Panc1 (cell line): ENCODE measurements at places on chromosomes 3 and 15. TPM values are rescaled to one million over a fixed set of nuclear protein-coding genes. Genes with fewer than 3 reads are reported as not detected.

The COLQ gene
- 0.64 TPM for total RNA-seq

The AGBL1 gene
- not detected for total RNA-seq

The ROPN1 gene
- total RNA-seq, result not detected

The C3orf20 gene
- total RNA-seq, result not detected

The WDR93 gene
- total RNA-seq, result 0.18 TPM

The IGDCC3 gene
- total RNA-seq, result 0.18 TPM

The TM4SF18 gene
- total RNA-seq, result 54.5 TPM

The GOLGA8S gene
- total RNA-seq, result 0.15 TPM

The CASR gene
- not detected for total RNA-seq

The GOLGA8K gene
- total RNA-seq, result 1.5 TPM

The GUCA1C gene
- not detected for total RNA-seq

The SLC6A1 gene
- total RNA-seq, result not detected

The CCDC54 gene
- total RNA-seq, result not detected

The CAPN3 gene
- total RNA-seq, result 0.31 TPM

The LRRC49 gene
- total RNA-seq, result 8.3 TPM

The CYP1A2 gene
- total RNA-seq, result not detected

The SI gene
- not detected for total RNA-seq

The GOLGA8M gene
- total RNA-seq, result 0.87 TPM

The RBMS3 gene
- total RNA-seq, result 1.1 TPM
